ENCODE measurements at places on chromosomes 3 and 15.
A peak's percentile ranks its signal among the peaks of the same experiment; 100 is the strongest.

DNA sequence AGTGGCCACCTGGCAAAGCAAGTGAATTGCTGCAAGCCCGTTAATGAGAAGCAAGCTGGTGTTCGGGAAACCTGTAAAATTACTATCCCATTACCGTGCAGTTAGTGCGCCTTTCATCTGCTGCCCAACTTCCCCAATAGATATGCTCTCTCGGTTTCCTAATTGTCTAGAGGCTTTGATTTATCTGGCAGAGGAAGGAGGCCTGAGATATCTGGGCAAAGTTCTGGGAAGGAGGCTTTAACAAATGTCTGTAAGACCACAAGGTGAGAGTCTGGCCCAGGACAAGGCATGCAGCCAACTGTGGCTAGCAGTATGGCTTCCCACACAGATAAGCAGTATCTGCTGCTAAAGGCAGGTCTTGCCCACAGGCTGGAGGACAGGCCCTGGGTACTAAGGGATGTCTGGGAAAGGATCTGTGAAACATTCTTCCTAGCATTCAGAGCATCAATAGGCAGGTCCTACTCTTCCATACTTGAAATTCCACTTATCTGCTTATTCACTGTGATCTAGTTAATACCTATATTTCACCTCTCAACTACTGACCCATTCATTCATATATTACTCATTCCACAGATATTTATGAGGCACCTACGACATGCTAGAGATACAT, 130.0 kb upstream of the SLC2A2 start:
- no peak for DNase-seq

DNA sequence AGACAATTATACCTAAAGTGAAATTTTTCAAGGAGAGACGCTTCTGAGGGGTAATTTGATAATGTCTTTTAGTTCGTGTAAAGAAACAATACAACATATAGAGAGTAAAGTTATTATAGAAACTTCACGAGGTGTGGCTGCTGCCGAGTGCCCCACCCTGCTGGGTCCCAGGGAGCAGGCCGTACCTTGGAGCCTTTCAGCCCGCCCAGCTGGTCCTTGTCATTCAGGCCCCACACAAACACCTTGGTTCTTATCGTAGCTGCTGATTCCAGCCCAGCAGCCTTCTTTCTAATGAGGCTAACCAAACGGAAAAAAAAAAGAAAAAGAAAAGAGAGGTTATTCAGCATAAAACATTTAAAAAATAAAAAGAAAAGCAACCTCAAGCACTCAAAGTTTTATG, 83.1 kb upstream of the OCA2 start:
- DNase-seq: no peak

- DNase-seq: no peak
Observed at GRCh38 chr3:28905798-28906197, 375.1 kb upstream of the RBMS3 start.

GRCh38 chr3:24923570-24923969, 428.9 kb upstream of the THRB start:
- no peak for DNase-seq

GRCh38 chr3:192409838-192410683, 317.3 kb downstream of the FGF12 start:
- DNase-seq: no peak

DNA sequence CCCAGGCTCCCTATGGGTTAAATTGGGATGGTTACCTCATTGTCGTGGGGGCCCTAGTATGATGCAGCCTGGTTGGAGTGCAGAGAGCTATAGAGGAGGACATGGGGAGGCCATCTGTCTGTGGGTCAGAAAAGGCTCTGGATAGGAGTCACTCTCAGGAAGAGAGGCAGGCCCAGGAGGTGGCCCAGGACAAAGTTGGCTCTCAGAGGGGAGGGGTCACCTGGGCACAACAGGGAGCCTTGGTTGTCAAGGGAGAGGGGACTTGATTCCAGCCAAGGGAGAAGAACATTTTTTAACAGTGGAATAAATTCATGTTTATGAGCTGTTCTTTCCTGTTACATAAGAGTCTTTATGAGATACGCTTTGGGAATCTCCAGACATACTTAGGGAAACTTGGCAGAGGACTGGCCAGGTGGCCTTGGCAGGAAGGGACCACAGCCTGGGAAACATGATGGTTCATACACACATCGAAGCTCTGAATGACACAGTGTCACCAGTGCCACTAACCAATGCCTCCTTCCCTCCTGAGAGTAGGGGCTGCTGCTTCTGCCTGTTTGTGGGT, 27.5 kb upstream of the LCTL start:
- peak; percentile 9 for DNase-seq

DNA sequence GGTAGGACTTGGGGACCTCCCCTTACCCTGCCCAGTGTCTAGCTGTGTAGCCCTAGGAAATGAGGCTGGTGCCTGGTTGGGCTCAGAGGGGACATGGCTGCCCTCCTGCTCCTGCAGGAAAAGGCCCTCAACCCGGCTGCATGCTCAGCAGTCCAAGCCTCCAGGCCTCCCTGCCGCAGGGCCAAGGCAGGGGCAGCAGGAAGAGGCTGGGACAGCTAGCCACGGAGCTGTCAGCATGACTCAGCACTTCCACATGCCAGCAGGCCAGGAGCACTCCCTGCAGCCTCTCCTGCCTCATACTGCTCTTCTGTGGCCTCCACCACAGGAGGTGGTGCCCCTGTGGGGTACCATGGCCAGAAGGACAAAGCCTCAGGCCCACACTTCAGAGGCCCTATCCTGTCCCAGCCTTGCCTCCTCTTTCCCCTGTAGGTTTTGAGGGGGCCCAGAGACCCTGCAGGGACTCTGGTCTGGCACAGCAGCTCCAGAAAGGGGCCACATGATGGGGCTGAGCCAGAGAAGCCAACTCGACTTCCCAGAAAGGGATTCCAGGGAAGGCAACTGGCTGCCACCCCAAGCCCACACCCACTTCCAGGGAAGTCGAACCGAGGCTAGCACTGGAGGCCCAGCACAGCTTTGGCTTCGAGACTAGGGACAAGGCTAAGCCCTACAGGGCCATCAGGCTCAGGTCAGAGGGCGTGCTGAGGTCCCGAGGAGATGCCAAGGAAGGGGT, 19.5 kb downstream of the TKT start:
- DNase-seq: peak; percentile 94

- peak; percentile 73 for DNase-seq
Observed at GRCh38 chr3:29683018-29683993, 402.4 kb downstream of the RBMS3 start.

DNA sequence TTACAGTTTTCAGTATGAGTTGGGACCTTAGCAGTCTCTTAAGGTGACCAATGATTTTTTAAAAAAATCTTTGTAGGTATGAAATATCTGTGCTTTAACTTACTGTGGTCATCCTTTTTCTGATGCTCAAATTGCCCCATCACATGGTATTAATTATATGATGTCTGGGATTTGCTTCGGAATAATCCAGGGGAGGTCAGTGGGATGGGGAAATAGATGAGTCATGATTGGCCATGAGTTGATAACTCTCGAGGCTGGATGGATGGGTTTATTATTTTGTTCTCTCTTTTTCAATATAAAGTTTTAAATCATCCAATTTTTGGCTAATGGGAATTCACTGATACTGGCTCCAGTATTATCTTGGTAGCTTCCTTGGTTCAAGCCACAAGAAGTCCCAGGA, 370.3 kb upstream of the TPM1 start:
- DNase-seq: no peak

GRCh38 chr3:177055605-177056571, 141.4 kb downstream of the TBL1XR1 start:
- DNase-seq: no peak

DNA sequence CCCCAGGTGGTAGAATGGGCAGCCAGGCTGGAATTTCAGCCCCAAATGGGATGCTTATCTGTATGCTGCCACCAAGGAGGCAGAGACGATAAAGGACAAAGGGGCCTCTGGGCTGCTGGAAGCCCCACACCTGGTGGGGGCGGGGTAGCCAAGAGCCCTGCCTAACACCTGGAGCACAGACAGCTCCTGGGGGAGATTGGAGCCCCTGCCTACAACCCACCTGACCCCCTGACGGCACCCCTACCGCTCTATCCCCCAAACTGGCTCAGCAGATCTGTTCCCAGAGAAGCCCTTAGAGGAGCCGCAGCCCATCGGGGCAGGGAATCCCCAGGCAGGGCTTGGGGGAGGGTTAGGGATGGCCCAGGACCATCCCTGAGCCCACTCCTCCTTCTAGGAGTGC, 15.8 kb upstream of the SEMA3F start:
- no peak for DNase-seq

GRCh38 chr3:165815682-165816081, 21.5 kb downstream of the BCHE start:
- DNase-seq: no peak

- DNase-seq: peak; percentile 85
Observed at GRCh38 chr15:58038426-58039078, 27.0 kb downstream of the ALDH1A2 start.

DNA sequence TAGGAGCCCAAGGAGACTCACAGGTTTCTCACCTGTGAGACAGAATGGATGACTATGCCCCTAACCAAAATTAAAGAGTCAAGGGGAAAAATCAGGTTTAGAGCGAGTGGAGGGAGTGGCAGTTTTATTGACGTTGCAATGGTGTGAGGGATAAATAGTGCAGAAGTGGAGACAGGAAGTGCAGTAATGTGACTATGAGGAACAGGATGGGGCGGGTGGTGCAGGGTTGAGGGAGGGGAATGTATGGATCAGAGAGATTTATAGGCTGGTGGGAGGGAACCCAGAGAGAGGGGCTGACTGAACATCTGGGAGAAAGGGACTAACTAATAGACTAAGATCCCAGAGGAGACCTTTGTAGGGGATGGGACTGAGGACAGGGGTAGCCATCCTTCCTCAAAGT, 26.5 kb downstream of the EIF2AK4 start:
- DNase-seq: no peak

DNA sequence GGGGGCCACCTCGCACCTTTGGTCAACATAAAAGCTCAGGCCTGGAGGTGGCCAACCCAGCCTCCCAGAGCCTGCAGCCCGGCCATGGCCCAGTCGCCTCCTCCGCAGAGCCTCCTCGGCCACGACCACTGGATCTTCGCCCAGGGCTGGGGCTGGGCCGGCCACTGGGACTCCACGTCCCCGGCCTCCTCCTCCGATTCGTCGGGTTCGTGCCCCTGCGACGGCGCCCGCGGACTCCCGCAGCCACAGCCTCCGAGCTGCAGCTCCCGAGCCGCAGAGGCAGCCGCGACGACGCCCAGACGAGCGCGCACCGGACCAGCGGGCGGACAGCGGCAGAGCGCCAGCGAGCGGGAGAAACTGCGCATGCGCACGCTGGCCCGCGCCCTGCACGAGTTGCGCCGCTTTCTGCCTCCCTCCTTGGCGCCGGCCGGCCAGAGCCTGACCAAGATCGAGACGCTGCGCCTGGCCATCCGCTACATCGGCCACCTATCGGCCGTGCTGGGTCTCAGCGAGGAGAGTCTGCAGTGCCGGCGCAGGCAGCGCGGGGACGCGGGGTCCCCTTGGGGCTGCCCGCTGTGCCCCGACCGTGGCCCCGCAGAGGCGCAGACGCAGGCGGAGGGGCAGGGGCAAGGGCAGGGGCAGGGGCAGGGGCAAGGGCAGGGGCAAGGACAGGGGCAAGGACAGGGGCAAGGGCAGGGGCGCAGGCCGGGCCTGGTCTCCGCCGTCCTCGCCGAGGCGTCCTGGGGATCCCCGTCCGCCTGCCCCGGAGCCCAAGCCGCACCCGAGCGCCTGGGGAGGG, at the start of gene MESP2:
Gene MESP2 (plus strand): TSS at position 59 of the 799 bp plus-strand sequence. CDS start 26 bp downstream, at position 85.
- peak; percentile 78 for DNase-seq

DNA sequence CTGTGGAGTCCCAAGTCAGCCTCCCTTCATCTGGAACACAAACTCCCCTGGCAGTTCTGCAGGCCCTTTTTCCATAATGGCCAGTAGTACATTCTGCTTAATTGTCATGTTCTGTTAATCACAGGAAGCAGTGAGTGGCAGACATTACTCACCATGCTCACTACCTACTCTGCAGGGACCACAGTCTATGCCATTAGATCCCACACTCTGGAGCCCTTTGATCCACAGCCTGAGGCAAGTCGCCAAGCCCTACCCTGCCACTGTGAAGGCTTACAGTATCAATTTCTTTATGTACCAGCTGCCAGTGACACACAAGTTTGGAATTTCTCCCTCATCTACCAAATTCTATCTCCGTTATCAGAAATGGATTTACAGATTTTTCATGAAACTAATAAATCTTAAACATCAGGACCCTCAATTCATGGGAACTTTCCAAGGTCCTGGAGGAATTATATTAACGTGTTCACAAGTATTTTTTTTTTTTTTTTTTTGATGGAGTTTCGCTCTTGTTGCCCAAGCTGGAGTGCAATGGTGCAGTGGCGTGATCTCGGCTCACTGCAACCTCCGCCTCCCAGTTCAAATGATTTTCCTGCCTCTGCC, 20.6 kb upstream of the WWTR1 start:
- DNase-seq: no peak

GRCh38 chr15:34365836-34366235, 1.2 kb downstream of the LPCAT4 start:
- DNase-seq: no peak

GRCh38 chr3:40923143-40923542, 276.2 kb upstream of the CTNNB1 start:
- no peak for DNase-seq

GRCh38 chr3:132090921-132091320, 56.1 kb upstream of the CPNE4 start:
- DNase-seq: no peak

- no peak for DNase-seq
Observed at GRCh38 chr3:192001218-192001617, 540.3 kb downstream of the PYDC2 start.

GRCh38 chr3:37054370-37054769, 61.1 kb downstream of the MLH1 start:
- DNase-seq: peak; percentile 50

GRCh38 chr15:92111751-92112150, 258.2 kb downstream of the SLCO3A1 start:
- no peak for DNase-seq

- no peak for DNase-seq
Observed at GRCh38 chr3:185059766-185060165, 93.1 kb downstream of the C3orf70 start.

DNA sequence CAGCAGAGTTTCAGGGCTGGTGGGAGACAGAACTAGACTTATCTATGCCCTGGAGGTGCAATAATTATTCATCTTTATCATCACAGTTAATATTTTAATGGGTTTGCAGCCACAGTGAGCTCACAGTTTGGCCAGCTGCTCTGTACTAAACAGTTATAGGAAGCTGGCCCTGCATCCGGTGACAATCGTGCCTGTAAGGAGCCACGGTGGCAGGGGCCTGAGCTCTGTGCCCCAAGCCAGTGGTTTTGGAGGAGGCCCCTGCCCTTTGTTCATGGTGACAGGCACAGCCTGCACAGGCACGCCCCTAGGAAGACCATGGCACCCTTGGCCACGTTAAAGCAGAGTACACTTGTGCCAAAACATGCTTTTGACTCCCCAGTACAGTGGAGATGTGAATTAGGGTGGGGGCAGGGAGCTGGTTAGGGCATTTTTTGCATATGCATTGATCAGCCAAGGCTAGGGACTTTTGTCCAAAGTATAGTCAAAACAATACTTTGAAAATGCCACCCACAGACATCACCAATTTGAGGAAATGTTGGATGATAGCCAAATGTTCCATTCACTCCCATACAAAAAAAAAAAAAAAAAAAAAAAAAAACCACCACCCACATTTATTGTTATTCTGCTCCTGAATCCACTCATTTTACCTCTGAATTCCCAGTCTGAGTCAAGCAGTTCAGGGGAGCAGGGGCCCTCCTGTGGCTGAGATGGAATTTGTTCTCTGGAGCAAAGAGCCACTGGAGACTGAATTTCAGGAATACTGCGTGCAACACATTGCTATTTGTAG, 3.4 kb upstream of the RFTN1 start:
- peak; percentile 76 for DNase-seq

Measured in choroid plexus epithelial cell (primary cell).